ENCODE measurements at places on chromosomes 5 and 9. TPM values are rescaled to one million over a fixed set of nuclear protein-coding genes. Genes with fewer than 3 reads are reported as not detected.

ELAVL2 gene
- total RNA-seq = 0.81 TPM

MYMK gene
- total RNA-seq = not detected

TICAM2 gene
- total RNA-seq = 9.1 TPM

NR2F1 gene
- total RNA-seq = 20.5 TPM

PAEP gene
- total RNA-seq = not detected

EGR1 gene
- 1.6 TPM for total RNA-seq

ZDHHC11 gene
- 0.36 TPM for total RNA-seq

STKLD1 gene
- total RNA-seq = 0.33 TPM

DNA sequence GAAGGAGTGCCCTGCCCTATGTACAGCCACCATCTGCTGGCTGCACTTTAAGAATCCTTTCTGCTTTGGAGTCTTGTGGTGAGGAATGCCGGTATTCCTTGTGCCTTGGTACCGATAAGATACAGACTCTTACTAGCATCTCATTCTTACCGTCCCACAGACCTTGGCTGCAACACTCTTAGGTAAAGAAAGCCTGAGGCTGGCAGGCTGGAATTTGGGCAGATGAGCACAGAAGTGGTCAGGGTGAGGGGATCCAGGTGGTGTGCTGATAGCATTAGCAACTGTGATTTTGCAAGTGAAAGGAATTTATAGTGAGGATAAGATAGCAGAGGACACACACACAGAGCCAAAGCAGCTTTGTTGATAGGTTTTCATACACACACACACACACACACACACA lies 198.1 kb downstream of the ENC1 start:
- DNase-seq = peak; percentile 15

DNA sequence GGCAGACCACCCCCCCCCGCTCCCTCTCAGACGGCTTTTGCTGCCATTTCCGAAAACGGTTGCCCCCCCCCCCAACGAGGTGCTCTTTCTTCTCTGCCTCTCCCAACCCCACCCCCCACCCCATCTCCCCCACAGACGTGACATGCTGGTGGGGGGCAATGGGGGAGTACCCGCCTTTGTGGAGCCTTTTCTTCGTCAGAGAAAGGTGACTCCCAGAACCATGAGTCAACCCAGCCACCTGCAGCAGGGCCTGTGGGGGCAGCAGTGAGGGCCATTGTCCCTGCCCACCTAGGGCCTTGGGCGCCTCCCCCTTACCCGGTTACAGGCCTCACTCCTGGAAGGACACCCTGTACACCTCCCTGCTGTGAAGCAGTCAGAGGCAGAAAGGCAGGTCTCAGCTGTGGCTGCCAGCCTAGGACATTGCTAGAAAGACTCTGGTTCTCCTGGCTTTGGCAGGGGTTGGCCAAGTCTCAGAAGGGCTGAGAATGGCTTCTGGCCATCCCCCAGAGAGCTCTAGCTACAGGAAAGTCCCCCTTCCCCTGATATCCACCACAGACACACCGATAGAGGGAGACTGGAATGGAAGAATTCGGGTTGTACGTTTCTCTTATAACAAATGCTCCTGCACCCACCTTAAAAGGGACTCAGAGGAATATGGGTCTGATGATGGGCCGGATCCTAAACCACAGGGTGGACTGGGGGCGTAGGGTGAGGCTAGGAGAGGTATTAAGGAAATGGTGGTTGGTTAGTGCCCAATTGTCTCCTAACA lies 2.2 kb downstream of the DNAJB5 start:
- no peak for DNase-seq

- no peak for DNase-seq
Observed at GRCh38 chr9:131555841-131556673, 10.7 kb downstream of the PRRT1B start.

DNA sequence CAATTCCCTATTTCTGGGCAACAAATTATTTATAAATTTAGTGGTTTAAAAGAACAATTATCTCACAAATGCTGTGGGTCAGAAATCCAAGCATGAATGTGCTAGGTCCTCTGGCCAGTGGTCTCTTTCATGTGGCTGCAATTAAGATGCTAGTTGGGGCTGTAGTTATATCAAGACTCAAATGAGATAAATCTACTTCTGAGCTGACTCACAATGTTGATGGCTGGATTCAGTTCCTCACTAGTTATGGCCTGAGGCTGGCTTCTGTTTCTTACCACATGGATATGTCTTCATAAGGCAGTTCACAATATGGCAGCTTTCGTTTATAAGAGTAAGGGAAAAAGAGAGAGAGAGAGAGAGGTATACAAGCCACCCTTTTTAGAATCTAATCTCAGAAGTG lies 717.0 kb downstream of the PRELID2 start:
- no peak for DNase-seq

- no peak for DNase-seq
Observed at GRCh38 chr5:67090593-67090992, 106.0 kb downstream of the CD180 start.

DNA sequence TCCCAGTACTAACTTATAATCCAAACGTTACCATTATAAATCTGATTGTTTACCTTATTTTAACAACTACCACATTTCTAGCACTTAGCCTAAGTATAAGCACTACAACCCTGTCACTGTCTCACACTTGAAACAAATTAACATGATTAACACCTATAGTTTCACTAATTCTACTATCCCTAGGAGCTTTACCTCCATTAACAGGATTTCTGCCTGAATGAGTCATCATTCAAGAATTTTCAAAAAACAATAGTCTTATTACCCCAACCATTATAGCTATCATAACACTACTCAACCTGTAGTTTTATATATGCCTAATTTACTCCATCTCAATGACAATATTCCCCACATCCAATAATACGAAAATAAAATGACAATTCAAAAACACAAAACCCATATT lies 89.6 kb downstream of the INSL6 start:
- DNase-seq = no peak

DNA sequence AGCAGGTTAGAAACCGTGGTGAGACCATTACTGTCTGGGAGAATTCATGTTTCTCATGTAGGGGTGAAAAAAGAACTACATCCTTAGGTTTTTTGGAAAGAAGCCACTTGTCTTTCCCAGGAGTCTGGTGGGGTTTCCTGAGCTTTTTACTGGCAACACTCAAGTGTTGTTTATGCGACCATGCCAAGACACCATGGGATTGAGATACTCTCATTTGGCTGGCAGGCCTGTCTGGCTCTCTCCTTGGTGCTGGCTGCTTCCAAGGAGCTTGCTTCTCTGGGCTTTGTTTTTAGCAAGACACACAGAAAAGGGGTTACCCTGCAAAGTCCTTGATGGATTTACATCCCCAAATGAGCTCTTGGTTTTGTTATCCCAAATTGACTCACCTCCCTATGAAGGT lies 80.9 kb upstream of the ISL1 start:
- DNase-seq = no peak

DNA sequence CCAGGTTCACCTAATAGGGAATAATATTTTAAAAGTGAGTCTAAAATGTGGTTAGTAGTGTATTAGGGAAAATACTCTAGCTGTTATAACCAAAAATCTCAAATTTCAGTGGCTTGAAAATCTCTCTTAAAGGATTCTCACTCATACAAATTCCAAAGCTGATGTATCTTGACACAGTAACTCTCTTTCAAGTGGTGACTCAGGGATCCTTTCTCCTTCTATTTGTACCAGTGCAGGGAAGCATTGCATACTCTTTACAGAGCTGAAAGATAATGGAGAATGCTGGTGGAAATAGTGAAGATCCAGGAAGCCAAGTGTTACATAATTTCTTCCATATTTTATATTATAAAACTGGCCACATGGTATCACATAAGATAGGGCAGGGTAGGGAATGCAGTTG lies 560.2 kb upstream of the CDH9 start:
- DNase-seq = peak; percentile 34

GRCh38 chr9:130610862-130611707 lies 31.7 kb downstream of the FUBP3 start:
- no peak for DNase-seq

- peak; percentile 44 for DNase-seq
Observed at GRCh38 chr5:103207653-103208052, 50.9 kb upstream of the MACIR start.

DNA sequence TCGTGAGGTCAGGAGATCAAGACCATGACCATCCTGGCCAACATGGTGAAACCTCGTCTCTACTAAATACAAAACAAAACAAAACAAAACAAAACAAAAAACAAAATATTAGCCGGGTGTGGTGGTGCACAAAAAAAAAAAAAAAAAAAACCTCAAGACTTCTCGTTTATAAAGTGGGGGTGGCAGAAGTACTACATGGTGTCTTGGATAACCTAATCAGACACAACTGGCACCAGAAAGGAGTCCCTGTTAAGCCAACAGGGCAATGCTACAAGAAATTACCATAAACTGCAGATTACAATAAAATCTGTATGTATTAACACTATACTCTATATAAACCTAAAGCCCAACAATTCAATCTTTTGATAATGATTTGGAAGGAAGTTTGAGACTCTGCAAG lies 50.0 kb downstream of the SERINC5 start:
- no peak for DNase-seq

DNA sequence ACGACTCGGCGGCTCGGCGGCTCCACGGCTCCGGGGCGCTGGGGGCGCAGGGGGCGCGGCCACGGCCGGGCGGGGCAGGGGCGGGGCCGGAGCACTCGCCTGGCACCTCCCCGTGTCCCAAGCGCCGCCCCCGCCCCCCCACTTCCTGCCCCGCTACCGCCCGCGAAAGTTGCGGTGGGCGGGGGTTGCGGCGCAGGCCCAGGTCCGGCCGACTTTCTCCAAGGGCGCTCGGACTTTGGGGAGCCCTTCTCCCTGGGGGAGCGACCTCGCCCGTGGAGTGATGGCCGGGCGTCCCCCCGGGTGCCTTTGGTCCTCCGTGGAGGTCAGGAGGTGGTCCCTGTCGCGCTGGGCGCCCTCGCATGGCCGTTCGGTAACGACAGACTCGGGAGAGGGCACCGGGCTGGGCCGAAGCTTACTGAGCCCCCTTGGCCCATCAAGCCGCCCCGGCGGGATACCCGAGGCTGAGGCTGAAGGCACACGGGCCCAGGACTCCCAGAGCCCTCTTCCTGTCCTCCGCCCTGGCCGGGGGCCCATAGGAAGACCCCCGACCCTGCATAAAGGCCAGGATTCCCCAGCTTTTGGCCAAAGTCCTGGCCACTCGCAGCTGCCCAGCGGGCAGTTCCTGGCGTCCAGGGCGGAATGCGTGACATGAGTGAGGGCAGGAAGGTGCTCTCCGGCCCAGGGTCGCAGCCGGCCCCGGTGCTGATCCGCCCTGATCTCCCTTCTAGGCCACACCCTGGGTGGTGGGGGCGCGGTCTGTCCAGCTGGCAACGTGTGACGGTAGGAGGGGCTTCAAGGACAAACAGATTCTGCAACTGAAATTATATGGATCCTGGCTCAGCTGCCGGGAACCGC lies 883 bp upstream of the VAV2 start:
- DNase-seq = peak; percentile 89

DNA sequence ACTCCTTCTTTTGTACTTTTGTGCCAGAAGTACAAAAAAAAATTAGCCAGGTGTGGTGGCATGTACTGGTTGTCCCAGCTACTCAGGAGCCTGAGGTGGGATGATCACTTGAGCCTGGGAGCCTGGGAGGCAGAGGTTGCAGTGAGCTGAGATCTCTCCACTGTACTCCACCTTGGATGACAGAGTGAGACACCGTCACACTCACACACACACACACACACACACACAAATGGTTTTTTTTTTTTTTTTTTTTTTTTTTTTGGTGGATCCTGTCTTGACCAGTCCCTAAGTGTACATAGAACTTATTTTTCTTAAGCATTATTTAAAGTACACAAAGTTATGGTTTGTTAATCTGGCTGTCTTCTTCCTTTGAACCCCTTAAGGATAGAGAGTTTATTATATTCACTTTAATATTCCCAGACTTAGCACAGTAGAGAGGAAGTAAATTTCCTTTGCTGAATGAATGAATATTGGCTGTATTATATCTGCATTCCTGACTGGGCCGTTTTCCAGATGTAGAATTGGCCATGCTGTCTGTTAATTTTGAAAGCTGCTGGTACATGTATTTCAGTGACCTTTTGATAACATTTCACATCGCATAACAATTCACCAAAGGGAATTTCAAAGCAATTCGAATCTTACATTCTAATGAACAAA lies 429.0 kb upstream of the ZNF608 start:
- DNase-seq = peak; percentile 52

- peak; percentile 22 for DNase-seq
Observed at GRCh38 chr9:13186091-13186490, 93.4 kb downstream of the MPDZ start.

DNA sequence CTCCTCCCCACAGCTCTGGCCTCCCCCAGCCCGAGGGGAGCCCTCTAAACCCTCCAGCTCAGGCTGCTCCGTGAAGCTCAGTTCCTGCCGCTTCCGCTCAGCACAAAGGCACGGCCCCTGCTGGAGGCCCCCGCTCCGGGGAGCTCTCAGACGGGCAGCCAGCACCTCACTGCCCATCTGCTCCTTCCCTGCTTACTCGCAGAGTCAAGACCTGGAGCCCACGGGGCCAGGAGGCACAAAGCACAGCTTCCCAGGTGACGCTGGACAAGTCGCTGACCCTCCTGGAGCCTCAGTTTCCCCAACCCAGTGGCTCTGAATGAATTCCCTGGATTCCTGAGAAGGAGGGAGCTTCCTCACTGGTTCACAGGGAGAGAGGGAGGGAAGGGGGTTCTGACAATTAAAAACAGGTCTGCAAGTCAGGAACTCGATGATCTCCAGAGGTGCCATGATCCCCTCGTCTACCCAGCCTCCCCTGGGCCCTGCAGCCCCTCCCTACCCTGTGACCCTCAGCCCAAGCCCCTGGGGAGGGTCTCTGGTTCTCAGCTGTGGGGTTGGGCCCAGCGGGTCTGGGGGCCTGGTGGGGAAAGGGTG lies 36.2 kb downstream of the VAV2 start:
- DNase-seq = peak; percentile 15

- no peak for DNase-seq
Observed at GRCh38 chr9:98678244-98678842, 30.4 kb downstream of the GABBR2 start.

- DNase-seq = peak; percentile 79
Observed at GRCh38 chr9:108182950-108183381, 672.8 kb downstream of the ACTL7B start.

DNA sequence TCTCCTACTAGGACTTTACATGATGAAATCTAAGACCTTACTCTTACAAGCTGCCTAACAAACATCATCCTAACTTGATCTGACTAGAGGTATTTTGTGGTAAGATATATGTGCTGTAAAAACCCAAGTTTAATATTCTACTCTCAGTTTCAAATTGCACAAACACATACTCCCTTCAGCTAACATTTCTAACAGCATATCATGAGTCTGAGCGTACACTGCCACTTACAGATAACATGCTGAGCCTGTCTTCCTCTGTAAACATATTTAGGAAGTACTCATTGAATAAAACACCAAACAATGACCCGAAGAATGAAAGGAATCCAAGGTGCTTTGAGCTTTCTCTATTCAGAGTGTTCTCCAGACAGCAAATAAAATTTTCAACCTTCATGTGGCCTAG lies 7.9 kb upstream of the ESM1 start:
- peak; percentile 41 for DNase-seq

Measured in fibroblast of the aortic adventitia (primary cell).